ENCODE measurements at places on chromosomes 6 and 20.

DNA sequence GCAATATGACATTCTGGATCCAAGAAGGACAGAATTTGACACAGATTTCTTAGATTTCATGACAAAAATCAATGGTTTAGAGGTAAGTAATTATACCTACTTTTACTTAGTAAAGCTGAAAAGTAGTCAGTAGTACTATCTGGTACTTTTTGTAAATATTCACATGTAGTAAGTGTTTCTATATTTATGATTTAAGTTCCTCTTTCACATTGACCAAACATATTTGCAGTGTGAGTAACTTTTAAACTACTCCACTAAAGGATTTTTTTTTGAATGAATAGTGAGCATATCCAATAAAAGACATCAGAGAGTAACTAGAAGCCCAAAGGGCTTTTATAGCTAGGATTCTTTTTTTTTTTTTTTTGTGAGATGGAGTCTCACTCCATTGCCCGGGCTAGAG, 60.8 kb downstream of the DNAH8 start:
- no peak for DNase-seq

- no peak for DNase-seq
Measured at GRCh38 chr6:114690625-114691024, 347.8 kb upstream of the HS3ST5 start.

DNA sequence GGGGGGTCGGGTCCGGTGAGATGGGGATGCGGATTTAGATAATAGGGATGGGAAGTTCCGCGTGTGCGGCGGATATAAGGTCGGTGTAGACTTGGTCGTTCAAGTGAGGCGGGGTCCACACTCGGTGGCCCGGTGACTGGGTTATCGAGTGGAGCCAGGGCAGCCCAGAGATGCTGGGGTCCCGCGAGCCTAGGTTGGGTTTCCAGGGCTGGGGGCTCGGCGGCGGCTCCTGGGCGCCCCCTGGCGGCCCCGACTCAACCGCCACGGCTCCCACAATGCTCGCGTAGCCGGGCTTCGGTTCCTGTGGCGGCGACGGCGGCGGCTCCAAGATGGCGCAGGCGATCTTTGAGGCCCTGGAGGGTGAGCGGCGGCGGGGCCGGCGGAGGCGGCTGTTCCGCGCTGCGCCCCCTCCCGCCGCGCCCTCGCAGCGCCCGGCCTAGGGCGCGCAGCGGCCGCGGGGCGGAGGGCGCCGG, at the start of gene ZNF341:
Gene ZNF341, plus strand, starts transcription at position 304 of the 473 bp plus-strand sequence. Its CDS starts 26 bp downstream, at position 330.
- peak; percentile 93 for DNase-seq

DNA sequence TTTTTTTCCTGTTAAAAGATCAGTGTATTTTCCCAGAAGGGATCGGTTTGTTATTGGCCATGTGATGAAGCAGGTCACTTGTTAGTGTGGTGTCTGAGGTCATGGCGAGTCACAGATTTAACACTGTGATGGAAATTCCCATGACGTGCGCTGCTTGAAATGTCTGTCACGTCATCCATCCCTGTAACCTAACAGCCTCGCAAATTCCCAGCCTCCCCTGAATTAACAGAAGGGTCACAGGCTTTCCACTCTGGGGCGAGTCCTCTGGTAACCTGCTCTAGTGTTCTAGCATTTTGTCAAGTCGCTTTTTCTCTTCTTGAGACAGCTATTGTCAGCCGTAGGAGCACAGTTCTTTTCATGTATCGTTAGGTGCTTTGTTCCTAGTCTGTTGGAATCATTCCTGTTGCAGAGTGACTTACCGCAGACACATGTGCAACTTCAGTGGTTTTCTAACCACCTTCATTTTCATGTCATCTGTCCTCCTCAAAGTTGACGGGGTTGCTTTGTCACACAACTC, 137.2 kb downstream of the MAP3K4 start:
- DNase-seq: peak; percentile 8

GRCh38 chr6:167441715-167442206, 116.9 kb downstream of the TTLL2 start:
- no peak for DNase-seq

GRCh38 chr6:108673153-108673552, 112.4 kb downstream of the FOXO3 start:
- DNase-seq: no peak

- peak; percentile 35 for DNase-seq
Measured at GRCh38 chr6:10655508-10656055, 38.8 kb downstream of the C6orf52 start.

DNA sequence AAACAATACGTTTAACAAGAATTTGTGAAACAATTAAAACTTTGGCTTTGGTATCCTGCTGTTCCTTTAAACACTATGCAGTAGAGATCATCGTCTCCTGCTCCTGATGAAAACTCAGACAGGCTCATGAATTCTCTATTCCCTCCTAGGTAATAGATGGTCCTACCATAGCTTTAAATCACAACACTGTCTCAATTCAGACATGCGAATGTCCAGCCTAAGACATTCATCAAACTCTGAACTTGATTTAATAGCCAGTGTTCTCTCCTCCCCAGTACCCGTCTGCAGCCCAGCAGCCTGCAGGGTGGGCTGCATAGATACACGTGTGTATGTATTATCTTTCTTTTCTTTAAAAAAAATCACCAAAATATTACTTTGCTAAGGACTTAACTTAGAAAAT, 232.8 kb downstream of the TTLL2 start:
- no peak for DNase-seq

GRCh38 chr20:16271450-16271849, 301.8 kb downstream of the KIF16B start:
- DNase-seq: no peak

DNA sequence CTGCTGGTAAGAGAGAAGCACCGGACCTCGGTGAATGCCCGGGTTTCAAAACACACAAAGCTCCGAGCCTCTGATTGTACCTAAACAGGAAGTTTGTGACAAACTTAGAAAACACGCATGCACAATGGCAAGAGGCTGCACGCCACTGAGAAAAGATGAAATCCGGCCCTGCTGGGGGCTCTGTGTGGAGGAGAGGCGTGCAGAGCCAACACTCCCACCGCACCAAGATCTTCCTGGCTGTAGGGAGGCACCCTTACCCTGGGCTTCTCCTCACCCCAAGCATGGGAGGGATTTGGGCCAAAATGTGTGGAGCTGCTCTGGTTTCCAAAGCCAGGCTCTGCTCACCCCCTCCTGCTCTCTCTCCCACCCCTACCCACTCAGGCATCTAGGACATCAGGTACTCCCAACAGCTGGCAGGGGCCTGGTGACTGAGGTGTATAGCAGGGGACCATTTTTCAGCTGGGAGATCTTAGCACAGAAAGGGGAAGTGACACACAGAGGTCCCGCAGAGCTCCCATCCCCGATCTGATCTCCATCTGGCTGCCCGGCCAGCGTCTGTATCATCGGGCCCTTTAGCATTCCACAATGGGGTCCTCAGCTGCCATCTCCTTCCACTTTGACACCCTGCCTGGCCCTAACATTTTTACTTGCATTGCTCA, 84.2 kb downstream of the TRERF1 start:
- peak; percentile 43 for DNase-seq

GRCh38 chr20:21309678-21310467, 6.7 kb downstream of the XRN2 start:
- DNase-seq: no peak

- DNase-seq: no peak
Measured at GRCh38 chr6:5315881-5316280, 54.6 kb downstream of the FARS2 start.

GRCh38 chr6:446418-447366, 55.1 kb downstream of the IRF4 start:
- DNase-seq: peak; percentile 74

- DNase-seq: no peak
Measured at GRCh38 chr20:43947316-43947710, 32.7 kb downstream of the TOX2 start.

- DNase-seq: no peak
Measured at GRCh38 chr6:164014346-164015087, 600.0 kb downstream of the QKI start.

DNA sequence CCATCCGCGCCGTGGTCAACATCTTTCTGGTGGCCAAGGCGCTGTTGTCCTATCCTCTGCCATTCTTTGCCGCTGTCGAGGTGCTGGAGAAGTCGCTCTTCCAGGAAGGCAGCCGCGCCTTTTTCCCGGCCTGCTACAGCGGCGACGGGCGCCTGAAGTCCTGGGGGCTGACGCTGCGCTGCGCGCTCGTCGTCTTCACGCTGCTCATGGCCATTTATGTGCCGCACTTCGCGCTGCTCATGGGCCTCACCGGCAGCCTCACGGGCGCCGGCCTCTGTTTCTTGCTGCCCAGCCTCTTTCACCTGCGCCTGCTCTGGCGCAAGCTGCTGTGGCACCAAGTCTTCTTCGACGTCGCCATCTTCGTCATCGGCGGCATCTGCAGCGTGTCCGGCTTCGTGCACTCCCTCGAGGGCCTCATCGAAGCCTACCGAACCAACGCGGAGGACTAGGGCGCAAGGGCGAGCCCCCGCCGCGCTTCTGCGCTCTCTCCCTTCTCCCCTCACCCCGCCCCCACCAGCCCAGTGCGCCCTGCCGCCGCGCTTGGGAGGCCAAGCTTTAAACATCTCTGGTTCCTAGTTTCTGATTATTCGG, 4.0 kb downstream of the SLC32A1 start:
- no peak for DNase-seq

GRCh38 chr20:34871320-34871926, 1.2 kb downstream of the GGT7 start:
- DNase-seq: no peak

GRCh38 chr6:67680297-67680932, 954.7 kb upstream of the ADGRB3 start:
- DNase-seq: no peak

DNA sequence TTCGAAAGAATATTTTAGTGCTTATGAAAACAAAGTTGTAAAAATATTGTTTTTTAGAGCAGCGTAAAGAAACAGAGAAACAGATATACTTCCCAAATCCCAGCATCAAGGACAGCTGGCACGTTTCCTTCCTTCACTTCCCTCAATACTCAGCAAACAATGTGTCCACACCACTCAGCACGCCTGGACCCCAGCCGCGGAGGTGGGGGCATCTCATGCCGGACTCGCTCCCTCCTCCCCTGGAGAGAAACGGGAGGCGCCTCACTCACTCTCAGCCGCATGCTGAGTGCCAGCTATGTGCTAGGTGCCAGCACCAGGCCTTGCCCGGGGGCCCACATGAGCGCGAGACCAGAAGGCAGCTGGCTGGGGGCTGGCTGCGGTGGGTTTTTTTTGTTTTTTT, 34.7 kb downstream of the SLC2A4RG start:
- DNase-seq: no peak

DNA sequence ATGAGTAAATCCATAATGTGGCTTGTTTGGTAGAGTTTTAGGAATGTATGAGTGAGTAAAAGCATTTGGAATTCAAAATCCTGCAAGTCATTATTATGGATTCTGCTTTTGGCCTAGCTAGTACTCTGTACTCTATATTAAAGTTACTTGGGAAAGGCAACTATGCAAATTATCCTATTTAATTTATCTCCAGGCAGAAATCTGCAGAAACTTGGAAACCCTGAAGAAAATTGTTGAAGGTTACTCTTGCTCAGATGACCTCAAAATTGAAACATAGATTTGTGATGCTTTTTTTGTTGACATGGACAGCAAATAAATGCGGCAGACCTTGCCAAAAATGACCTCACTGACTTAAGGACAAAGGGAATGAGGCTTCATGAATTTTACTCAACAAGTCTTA, 477.1 kb upstream of the EYS start:
- no peak for DNase-seq

DNA sequence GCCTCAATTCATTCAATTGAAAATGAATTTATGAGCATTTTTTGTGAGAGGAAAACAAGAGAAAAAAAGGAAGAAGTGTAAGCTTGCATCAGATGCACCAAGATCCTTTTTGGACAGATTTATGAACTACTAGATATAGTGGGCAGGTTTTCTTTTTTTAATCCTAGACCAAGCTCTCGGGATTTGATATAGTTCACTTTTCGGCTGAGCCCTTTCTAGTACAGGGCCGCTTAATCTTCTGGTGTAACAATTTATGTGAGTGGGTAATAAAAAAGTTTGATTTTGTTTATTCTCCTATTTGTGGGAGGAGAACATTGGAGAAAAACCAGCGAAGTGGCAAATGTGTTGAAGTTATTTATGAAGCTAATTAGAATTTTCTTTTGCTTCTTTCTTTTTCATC, 538.0 kb downstream of the UTRN start:
- DNase-seq: no peak

DNA sequence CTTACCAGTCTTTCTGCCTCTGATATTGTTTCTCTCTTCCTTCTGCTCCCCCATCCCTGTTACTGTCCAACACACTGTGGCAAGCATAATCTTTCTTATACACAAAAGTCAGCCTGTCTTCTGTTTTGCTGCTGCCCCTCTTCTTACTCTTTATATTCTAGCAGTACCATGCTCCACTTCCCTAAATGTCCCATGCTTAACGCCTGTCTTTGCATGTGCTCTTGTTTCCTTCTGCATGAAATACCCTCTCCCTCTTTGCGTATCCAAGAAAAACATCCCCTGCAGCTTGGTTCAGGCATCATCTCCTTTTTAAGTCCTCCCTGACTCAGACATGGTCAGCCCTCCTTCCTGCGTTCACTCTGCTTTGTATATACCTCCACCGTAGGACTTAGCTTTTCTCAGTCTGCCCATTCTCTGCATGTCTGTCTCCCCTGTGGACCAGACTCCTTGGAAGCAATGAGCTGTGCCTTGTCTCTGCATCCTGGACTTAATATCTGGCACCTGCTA, 103.9 kb downstream of the CTNNBL1 start:
- DNase-seq: no peak

GRCh38 chr20:24978513-24978912, 14.0 kb downstream of the APMAP start:
- DNase-seq: no peak

DNA sequence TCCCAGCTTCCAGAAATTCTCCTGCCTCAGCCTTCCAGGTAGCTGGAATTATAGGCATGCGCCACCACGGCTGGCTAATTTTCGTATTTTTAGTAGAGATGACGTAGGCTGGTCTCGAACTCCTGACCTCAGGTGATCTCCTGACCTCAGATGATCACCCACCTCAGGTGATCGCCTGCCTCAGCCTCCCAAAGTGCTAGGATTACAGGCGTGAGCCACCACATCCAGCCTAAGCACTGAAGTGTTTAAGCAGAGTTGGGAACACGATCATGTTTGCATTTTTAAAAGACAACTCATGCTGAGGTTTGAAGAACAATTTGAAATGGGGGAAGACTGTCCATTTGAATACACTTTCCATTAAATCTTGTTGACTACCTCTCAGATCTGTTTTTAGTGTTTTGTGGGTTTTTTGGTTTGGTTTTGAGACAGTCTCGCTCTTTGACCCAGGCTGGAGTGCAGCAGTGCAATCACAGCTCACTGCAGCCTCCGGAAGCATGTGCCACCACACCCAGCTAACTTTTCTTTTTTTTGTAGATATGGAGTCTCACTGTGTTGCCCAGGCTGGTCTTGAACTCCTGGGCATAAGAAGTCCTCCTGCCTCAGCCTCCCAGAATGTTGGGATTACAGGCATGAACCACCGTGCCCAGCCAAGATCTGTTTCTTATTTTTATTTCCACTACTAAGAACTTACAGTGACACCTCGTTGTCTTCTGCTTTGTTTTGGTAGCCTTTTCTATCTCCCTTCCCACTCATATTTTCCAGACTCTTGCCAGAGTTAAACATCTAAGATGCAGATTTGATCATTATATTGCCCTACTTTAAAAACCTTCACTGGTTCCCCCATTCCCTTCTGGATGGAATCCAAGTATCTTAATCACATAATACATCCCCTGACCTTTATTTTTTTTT, 5.5 kb downstream of the CASP8AP2 start:
- DNase-seq: peak; percentile 70
